Right ventricle myocardium superior (tissue), 1 donor: ENCODE measurements at places on chromosomes 7 and 10. TPM values are rescaled to one million over a fixed set of nuclear protein-coding genes. Genes with fewer than 3 reads are reported as not detected.

Gene TRIM74
- 0.78 TPM for total RNA-seq

Gene C10orf95
- total RNA-seq, result not detected

Gene ZNF804B
- not detected for total RNA-seq

Gene GIMAP1
- 5.6 TPM for total RNA-seq

Gene GARIN1A
- 1.7 TPM for total RNA-seq

Gene BTAF1
- 9.9 TPM for total RNA-seq

DNA sequence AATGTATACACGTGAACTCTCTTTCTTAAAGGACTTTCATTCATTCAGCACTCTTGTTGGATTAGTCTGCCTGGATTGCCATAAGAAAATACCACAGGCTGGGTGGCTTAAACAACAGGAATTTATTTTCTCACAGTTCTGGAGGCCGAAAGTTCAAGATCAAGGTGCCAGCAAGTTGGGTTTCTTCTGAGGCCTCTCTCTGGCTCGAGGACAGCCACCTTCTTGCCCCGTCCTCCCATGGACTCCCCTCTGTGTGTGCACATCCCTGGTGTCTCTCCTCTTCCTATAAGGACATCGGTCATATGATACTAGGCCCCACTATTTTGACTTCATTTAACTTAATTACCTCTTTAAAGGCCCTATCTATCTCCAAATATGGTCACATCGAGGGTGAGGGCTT, 110.4 kb upstream of the BMPER start:
- DNase-seq, result no peak

- DNase-seq, result no peak
These were observed 39.3 kb downstream of the WASL start for GRCh38 chr7:123709525-123709924.

- DNase-seq, result no peak
These were observed 41.9 kb downstream of the PRSS2 start for GRCh38 chr7:142812437-142813215.

- no peak for DNase-seq
These were observed 46.6 kb downstream of the RSU1 start for GRCh38 chr10:16770670-16771069.

DNA sequence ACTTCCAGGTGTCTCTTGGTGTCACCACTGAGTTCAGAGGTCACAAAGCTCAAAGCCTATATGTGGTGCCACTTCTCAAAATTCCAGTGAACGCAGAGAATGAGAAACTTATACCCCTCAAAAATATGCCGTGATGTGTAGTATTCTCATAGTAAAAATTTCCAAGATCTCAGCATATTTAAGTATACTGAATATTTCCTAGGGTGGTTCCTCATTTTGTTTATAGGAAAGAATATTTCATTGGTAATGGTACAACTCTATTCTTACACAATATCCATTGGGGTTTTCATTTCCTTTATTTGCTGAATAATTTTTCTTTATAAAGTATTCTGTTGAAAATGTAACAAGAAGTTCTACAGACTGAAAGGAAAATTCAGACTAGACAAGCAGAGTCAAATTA, 58.9 kb upstream of the ADO start:
- no peak for DNase-seq

DNA sequence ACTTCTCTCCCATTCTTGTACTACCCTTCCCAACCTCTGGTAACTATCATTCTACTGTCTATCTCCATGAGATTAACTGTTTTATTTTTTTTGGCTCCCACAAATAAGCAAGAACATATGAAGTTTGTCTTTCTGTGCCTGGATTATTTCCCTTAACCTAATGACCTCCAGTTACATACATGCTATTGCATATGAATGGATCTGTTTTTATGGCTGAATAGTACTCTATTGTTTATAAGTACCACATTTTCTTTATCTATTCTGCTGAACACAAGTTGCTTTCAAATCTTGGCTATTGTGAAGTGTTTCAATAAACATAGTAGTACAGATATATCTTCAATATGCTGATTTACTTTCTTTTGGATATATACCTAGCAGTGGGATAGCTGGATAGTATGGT, 376.6 kb upstream of the KCND2 start:
- DNase-seq, result no peak

DNA sequence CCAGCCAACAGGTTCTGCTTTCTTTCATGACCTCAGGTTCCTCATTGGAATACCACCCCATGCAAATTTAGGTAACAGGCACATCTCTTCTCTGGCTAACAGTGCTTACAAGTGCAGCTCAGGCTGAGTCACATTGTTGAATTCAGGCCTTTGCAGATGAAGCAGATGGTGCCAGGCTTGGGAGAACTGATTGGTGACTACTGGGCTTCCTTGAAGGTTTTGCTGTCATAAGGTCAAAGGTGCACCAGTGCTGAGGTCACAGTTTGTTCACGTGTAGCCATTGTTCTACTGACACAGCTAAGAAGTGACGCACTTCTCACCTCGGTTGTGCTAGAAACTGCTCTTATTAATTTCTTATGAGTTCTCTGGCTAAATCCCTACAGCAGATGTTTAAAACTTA, 128.6 kb upstream of the BMPER start:
- DNase-seq, result no peak
